ENCODE measurements at places on chromosomes 4 and X.

- DNase-seq = no peak
Observed at GRCh38 chrX:118349188-118349587, 3.3 kb downstream of the WDR44 start.

DNA sequence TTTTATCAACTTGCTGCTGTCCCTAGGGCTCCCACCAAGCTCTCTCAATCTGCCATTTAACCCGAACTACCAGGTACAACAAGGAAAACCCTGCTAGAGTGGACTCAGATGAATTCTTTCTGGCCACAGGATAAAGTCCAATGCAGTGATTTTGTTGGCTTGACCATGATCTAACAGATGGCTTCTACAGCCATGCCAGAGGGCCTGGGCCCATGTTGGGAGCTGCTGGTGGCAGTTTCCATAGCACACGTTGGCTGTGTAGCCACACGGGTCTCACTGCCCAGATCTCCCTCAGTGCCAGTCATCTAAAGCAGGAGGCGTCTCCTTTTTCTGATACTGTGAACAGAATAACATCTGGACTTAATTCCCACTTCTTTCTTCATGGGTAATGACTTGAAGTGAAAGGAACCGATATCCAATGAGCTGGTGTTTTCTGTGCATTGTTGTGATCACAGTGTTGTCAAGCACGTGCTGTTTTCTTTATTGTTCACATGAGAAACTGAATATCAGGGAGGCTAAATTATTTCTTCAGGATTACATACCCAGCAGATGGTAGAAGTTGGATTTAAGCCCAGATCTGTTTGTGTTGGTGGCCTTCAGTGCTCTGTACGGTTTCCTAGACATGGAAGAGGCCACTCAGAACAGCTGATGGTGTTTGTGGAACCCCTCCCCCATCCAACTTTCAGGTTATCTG lies 85.2 kb upstream of the CLCN4 start:
- DNase-seq = no peak

DNA sequence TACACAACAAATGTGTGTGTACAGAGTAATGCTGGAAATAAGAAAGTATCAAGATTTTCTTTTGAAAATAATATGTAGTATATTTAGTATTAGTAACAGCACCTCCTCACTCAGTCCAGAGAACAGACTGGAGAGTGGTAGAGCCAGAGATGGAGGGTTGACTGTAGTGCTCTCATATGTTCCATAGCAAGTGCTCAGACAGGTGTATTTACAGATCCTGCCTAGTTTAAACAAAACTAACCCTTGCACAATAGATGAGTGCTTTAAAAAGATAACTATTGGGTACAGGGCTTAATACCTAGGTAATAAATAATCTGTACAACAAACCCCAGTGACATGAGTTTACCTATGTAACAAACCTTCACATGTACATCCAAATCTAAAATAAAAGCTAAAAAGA lies 381.0 kb upstream of the EMCN start:
- no peak for DNase-seq

- no peak for DNase-seq
Observed at GRCh38 chr4:1583051-1583785, 100.9 kb downstream of the FAM53A start.

- DNase-seq = no peak
Observed at GRCh38 chrX:63993936-63994335, 208.9 kb upstream of the ARHGEF9 start.

DNA sequence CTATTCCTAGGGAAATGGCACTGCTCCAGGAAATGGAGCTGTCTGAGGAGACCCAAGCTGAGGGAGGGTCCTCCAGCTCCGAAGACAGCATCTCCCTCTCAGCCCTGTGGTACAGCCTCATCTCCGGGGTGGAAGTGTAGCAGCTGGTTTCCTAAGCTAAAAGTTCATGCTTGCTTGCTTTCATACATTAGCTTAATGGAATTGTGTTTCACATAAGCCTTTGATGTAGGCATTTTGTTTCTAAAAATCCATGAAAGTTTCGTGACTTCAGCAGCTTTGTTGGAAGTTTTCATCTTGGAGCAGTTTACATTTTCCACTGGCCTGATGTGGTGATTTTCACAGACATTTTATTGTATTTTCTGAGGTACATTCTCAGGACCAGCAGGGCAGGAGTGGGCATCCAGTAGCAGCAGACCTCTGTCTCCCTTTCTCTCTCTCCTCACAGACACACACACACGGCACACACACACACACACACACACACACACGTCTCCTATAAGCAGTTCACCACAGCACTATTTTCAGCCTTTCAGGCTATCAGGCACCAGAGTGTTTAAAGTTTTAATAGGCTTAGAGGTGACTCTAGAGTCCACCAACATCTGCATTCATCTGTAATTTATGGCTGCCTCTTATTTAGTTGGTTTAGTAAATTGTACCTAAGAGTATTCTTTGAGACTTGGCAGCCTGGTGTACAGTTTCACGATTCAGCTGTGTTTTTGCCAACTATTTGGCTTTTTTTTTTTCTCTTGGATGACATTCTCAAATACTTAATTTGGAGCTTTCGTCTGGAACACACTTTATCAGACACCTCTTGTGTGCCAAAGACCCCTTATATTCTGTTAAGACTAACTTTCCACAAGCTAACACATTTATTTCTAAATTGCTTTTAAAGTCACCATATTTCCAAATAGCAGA lies 225.8 kb upstream of the SFRP2 start:
- no peak for DNase-seq

DNA sequence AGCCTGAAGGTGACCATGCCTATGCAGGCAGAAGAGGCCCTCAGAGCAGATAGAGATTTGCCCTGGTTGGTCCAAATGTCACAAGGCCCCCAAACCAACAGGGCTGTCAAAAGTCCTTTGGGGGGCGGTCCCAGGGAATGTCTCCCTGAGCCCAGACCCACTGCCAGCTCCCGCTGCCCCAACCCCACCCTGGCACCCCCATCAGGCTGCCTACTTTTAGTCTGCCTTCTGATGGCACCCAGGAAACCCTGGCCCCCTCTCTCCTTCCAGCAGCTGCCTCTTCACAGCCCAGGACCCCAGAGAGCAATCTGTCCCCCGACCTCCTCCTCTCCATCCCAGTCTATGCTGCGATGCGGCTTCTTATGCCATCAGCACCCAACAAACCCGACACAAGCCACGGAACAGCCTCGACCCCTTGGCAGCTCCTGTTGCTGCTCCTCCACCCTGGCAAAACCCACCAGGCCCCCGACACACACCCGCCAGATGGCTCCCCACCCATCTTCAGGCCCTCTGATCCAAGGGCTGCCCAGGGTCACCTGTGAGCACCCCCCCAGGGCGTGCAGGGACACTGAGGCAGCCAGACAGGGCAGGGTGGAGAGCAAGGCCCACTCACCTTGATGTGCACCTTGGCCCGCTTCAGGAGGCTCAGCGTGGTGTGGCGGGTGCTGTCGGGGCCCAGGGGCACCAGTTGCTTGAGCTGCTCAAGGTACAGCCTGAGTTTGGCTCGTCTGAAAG lies 9.9 kb downstream of the MXD4 start:
- DNase-seq = no peak

DNA sequence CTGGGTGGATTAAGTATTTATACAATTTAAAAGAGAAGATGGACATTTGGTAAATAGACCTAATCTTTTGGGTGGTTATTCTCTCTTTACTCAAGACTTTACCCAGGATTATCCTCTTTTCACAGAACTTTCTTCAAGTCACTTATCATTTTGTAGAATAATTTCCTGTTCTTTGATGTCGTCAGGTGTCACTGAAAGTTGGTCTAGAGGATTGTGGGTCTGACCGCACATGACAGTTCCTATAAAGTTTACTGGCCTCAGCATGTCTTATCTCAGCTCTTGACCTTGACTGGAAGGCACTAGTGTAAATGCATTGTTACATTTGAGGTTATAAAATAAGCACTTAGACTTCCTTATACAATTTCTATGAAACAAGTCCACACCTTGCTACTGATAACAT lies 139.9 kb upstream of the SLC4A4 start:
- no peak for DNase-seq

DNA sequence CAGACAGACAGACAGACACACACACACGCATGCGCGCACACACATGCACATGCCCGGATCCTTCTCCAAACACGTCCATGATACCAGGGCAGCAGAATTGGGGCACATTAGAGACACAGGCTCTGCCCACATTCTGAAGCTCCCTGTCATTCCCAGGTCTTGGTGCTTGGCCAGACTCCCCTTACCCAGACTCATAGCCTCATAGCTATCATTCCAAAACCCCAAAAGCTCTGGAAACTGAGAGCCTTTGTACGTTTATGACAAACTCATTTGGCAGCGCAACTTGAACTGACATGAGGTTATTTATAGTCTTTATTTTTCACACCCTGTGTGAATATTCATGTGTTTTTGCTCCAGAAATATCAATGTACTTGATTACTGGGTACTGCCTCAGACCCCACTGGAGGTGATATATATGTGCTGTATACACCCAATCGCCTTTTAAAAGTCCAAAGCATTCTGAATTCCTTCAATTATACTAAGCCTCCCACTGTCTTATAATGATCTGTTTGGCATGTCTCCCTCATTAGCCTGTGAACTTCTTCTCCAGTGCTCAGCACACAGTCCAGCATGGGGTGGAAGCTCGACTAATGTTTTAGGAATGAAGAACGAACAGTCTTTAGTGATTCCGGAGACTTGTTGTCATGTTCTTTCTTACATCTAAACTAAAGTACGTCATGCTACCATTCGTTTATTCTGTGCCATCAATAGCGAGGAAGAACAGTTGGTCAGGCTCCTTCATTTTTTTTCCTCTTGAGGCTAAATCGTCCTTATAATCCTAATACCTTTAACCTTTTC lies 45.0 kb downstream of the RTL9 start:
- DNase-seq = no peak

GRCh38 chrX:15160558-15161095 lies 109.3 kb downstream of the ASB9 start:
- no peak for DNase-seq

DNA sequence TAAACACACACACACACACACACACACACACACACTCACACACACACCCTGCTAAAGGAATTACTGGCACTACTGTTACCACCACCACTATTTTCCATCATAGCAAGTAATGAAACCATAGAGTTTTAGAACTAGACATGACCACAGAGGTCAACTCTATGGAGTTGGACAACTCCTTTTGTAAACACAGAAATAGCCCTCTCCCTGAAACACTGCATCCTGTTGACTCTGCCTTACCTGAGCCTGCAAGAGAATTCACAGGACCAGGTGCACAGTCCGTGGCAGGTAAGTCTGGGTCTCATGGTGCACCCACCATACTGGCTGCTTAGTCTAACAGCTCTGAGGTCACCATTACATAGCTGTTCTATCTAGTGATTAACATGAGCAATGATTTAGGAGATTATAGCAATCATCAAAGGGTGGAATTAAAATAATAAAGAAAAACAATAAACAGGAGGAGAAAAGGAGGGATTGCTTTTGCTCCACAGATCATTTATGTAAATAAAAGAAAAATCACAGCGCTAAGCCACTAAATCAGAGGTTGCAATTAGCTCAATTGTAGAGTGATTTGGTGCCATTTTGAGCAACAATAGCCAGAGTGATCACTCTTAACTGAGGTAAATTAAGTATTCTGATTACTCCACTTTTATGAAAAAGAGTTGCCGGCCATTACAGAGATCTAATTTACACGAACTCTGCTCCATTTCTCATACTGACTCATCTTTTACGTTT lies 340.0 kb upstream of the RASGEF1B start:
- no peak for DNase-seq

- no peak for DNase-seq
Observed at GRCh38 chrX:136773648-136774047, 7.1 kb downstream of the ARHGEF6 start.

DNA sequence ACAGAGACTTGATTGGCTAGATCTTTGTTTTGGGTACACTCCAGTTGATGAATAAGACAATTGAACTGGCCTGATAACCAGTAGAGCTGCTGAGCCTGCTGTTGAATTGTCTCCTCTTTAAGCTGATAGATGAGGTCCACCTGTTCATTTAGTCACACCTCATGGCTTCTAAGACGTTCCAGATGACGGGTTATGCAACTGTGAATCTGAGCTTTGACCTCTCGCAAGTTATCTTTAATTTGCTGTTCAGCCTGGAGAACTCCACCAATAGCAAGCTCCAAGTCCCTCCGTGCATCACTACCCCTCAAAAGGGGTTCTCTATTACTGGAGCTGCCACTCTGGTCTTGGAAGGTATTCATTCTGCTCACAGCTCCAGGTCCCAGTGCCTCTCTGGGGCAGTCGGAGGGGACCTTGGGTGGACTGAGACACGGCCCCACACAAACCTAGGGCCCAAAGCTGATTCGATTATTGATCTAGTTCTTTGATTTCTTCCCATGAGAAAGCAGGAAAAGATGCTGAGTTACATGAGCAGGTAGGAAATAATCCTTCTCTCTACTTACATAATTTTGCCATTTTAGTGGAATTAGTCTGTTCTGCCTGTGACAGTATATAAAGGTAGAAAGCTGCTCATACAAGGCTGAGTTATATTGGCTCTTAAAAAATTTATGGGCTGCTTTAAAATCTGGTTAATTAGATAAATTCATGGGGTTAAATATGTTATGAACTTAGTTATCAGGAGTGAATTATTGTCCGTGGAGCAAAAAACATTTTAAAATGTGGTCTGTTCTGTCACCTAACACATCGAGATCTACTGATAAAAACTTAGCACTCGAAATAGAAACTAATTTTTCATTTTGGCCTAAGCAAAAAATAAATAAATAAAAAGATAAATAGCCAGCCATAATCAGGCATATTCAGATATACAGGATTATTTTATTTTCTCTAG lies 6.8 kb downstream of the MMAA start:
- DNase-seq = no peak

- no peak for DNase-seq
Observed at GRCh38 chr4:77039796-77040195, 36.0 kb downstream of the CCNI start.

- DNase-seq = no peak
Observed at GRCh38 chr4:123107444-123108252, 185.3 kb upstream of the NUDT6 start.

DNA sequence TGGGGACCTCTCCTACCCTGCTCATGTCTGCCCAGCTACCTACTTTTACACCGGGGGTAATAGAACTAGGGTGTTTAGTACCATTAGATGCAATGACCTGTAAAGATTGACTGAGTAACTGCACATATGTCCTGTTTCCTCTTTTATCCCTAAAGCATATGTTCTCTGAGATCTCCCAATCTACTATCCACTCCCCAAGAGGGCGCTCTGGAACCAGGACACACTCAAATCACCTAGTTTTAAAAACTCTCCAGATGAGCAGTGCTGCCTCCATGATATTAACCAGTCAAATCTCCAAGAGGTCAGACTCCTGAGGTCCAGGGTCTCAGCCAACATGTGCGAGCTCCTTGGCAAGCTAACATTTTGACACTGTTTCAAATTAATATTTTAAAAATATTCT lies 87.0 kb upstream of the TSPAN5 start:
- DNase-seq = no peak

DNA sequence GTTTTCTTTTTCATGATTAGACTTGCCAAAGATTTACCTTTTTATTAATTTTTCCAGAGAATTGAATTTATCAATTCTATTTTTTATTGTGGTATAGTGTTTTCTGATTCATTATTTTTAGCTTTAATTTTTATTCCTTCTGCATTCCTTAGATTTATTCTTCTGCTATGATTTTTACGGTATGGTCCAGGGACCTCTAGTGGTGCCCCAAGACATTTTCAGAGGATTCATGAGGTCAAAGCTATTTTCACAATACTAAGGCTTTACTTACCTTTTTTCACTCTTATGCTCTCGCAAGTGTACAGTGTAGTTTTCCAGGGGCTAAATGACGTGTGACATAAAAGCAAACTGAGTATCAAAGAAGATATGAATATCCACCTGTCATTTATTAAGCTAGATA lies 8.0 kb downstream of the RADX start:
- no peak for DNase-seq

All from cortex of kidney (tissue), 1 donor.